ENCODE measurements at places on chromosomes 7 and 10.

DNA sequence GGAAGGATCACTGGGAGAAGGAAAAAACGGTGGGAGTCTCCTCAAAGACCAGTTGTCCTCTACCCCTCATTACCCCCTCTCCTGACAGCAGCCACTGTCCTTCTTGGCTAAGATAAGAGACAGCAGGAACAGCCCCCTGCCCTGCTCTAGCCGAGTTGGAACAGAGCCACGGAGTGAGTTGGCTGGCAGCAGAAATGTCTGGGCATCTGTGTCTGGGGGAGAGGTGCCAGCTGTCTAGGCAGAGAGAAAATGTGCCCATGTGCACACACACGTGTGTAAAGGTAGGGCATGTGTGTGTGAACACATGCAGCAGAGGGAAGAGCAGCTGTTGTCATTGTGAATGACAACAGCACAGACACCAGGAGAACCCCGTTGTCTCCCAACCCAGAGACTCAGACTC is 9.4 kb upstream of the HILPDA start:
- DNase-seq = no peak

GRCh38 chr7:95454438-95455045 is 19.7 kb upstream of the PON2 start:
- DNase-seq = no peak

- no peak for DNase-seq
These were observed 22.6 kb downstream of the PLAC9 start for GRCh38 chr10:80154978-80155695.

- no peak for DNase-seq
These were observed 27.4 kb upstream of the SYPL1 start for GRCh38 chr7:106139265-106140251.

- no peak for DNase-seq
These were observed 11.0 kb downstream of the NXPH1 start for GRCh38 chr7:8444468-8444769.

DNA sequence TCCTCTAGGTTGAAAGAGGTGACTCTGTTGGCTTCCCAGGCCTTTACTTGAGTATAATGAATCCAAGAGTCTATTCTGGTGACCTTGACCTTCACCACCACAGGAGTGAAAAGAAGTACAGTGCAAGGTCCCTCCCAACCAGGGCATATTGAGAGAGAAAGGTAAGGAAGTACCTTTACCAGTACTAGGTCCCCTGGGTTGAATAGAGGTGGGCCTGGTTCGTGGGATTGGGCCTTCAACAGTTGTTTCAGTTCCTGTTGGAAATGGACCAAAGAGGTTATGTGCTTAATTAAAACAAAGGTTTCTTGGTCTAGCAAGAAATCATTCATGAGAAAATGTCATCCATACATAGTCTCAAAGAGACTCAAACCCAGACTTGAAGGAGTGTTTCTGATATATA is 6.4 kb upstream of the SFTPA1 start:
- no peak for DNase-seq

GRCh38 chr10:63763744-63764143 is 242.5 kb downstream of the REEP3 start:
- peak; percentile 0 for DNase-seq

- DNase-seq = no peak
These were observed 508.0 kb upstream of the MGMT start for GRCh38 chr10:128958834-128959690.

GRCh38 chr7:88465600-88465999 is 158.9 kb upstream of the STEAP4 start:
- no peak for DNase-seq

GRCh38 chr7:2619116-2619515 is 12.7 kb upstream of the TTYH3 start:
- DNase-seq = no peak

DNA sequence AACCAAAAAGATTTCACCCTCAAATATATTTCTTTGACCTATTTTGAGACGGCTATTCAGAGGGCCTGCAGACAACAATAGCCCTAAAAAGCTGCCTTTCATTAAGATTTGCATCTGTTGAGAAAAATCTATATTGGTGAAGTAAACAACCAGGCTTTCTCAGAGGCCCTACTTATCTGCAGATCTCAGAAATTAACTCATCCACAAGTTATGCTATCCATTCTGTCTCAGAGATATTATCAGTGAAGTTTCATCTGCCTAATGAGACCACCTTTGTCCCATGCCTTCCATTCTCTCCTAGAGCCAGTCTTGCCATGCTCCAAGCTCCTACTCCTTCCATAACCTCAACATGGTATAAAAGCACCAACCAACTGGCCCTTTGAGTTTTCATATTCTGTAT is 130.3 kb downstream of the CACNA2D1 start:
- DNase-seq = no peak

Data from SHP77 (cell line).